ENCODE measurements at places on chromosomes 7 and 10.

GRCh38 chr10:12337453-12338372, 11.6 kb upstream of the CAMK1D start:
- no peak for DNase-seq

DNA sequence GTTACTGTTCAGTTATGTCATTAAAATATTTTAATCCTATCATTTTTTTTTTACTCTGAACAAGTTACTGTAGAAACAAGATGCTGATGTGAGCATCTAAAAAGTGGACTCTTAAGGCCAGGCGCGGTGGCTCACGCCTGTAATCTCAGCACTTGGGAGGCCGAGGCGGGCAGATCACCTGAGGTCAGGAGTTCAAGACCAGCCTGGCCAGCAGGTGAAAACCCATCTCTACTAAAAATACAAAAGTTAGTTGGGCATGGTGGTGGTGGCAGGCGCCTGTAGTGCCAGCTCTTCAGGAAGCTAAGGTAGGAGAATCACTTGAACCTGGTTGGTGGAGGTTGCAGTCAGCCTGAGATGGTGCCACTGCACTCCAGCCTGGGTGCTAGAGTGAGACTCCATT, 2.9 kb downstream of the WAC start:
- no peak for DNase-seq

DNA sequence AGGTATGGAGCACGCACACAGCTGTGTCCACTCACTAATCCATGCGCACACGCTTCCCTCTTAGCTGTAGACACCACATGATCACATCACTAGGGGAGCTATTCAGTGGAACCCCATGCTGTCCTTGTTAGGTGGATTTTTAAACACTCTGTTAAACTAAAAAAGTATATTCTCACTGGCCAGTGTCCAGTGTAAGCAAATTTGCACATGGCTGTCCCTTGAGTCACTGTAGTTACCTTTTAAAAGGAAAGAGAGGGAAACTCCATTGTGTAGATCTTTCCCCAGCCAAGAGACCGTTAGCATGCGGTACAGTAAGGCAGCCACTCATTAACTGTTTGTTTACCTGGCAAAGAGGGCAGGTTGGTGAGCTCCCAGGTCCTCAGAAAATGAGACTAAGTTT, 81.6 kb upstream of the INSYN2A start:
- DNase-seq: no peak

- DNase-seq: no peak
These were observed 651.6 kb upstream of the IGFBP3 start for GRCh38 chr7:46572691-46573090.

GRCh38 chr10:113069595-113069994, 119.5 kb downstream of the TCF7L2 start:
- DNase-seq: no peak

- DNase-seq: no peak
These were observed 131.0 kb upstream of the AOAH start for GRCh38 chr7:36855330-36855729.

GRCh38 chr7:149175150-149175549, 20.2 kb upstream of the ZNF282 start:
- DNase-seq: no peak

DNA sequence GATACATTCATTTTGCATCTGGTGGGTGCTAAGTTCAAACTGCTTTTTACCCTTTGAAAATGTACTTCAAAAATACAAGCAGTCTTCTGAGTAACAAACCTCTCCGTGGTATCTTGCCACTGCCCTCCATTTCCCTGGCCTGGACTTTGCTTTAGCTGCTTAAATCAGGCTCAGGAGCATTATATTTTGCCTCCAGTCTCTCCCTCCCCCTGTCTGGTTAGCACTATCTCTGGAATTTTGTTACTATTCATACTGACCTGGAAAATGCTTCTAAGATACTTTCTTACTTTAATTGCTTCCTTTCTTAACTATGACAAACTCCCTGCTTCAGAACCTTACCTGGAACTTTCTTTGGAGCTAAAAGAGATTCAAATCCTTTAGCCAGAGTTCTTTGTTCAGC, 369.8 kb downstream of the GFRA1 start:
- no peak for DNase-seq

DNA sequence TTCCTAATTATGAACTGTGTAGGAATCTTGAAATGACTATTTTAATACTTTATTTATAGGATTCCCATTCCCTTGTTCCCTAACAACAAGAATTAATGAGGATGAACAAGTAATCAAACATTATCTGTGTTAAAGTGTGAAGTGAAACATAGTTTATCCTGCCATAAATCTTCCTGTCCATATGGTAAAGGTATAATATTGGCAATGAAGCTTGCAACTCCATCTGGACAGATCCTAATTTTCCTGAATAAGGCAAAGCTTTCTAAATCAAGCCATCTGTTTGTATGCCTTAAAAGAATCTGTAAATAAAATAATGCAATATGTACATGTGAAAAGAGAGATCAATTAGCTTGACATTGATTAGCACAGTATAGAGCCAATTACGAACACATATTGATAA, 529.0 kb downstream of the ANKRD7 start:
- DNase-seq: no peak

GRCh38 chr10:72030762-72031543, 57.4 kb downstream of the SPOCK2 start:
- peak; percentile 78 for DNase-seq

DNA sequence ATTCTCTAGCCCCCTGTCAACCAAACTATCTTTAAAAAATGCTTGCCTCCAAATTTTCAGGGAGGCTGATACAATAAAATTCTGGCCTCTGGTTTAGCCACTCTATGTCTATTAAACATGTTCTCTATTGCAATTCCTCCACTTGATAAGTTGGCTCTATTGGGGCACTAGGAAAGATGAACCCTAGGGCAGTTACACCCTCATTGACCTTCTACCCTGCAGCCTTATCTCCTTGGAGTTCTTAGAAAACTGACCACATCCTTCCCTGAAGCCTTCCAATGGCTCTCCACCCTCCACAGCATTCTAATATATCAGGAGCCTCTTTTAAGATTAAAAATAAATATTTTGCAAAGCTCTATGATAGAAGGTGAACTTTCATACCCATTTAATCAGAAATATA, 30.6 kb downstream of the SVOPL start:
- DNase-seq: no peak

- DNase-seq: no peak
These were observed 69.7 kb downstream of the MRC1 start for GRCh38 chr10:17878896-17879295.

DNA sequence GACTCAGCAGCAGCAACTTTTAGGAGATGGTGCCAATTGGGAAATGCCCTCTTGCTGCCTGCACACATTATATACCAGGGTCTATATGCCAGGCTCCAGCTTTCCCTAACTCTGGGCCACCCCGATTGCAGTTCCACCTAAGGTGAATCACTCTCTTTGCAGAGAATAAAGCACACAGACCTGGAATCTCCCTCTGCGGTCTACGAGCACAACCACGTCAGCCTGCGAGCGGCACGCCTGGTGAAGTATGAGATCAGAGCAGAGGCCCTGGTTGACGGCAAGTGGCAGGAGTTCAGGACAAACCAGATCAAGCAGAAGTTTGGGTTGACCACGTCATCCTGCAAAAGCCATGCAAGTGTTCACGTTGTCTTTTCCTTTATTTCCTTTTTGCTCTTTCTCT, 38.2 kb upstream of the PLEKHA1 start:
- no peak for DNase-seq

GRCh38 chr10:69459893-69460575, 8.8 kb downstream of the TSPAN15 start:
- DNase-seq: no peak

DNA sequence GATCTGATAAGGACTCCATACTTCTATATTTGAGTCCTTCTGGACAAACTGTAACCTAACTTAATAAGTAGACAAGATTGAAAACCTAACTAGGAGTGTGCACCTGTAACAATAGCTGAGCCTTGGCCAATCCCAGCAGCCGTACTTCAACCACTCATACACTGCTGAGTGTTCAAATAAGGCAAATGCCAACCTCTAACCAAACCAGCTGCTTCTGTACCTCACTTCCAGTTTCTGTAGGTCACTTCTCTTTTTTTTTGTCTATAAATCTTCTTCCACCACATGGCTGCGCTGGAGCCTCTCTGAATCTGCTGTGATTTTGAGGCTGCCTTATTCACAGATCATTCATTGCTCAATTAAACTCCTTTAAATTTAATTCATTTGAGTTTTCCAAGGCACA, 753.2 kb downstream of the DNAJB9 start:
- DNase-seq: no peak

GRCh38 chr10:27692663-27693062, 53.0 kb downstream of the MKX start:
- DNase-seq: no peak

DNA sequence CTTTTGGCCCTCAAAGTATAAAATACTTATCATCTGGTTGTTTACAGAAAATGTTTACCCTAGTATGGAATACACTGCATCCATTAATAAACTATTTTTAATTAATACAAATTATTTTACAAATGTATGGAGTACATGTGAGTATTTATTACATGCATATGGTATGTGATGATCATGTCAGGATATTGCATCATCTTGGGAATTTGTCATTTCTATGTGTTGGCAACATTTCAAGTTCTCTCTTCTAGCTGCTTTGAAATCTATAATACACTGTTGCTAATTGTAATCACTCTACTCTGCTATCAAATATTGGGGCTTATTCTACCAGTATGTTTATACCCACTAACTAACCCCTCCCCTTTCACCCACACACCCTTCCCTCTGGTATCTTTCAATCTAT, 103.9 kb upstream of the THSD7A start:
- DNase-seq: no peak

GRCh38 chr7:43531700-43532099, 51.2 kb upstream of the STK17A start:
- DNase-seq: no peak

- no peak for DNase-seq
These were observed 141.8 kb downstream of the POLR1F start for GRCh38 chr7:19567011-19567410.

DNA sequence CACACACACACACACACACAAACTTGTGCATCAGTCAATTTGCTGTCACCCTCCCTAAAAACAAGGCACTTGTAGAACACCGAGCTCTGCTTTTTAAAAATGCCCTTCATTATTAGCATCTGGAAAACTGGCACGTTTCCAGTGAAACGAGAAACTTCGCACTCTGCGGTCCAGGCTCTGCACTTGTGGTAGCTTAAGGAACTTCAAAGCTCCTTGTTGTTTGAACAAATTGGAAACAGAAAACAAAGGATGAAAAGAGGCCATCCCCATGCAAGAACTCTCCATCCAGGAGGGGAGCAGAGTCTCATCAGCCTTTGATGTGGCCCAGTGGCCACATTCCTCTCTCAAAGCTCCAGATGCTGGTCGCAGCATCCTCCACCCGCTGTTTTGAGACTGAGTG, 105.1 kb downstream of the C10orf90 start:
- no peak for DNase-seq

DNA sequence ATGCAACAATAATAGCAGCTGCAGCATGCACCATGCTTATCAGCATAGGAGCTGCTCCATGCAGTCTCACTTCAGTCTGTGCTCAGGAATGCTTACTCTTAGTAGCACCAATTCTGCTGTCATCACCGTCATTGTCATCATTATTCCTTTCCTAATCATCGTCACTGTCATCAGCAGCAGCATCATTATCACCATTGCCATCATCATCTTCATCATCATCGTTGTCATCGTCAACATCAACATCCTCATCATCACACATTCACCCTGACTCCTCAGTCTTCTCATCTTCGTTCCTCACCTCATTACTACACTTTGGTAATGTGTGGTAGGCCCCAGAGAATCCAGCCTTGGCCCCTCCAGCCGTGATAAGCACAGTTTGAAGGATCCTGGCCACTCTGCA, 545.0 kb downstream of the TNS3 start:
- DNase-seq: no peak

DNA sequence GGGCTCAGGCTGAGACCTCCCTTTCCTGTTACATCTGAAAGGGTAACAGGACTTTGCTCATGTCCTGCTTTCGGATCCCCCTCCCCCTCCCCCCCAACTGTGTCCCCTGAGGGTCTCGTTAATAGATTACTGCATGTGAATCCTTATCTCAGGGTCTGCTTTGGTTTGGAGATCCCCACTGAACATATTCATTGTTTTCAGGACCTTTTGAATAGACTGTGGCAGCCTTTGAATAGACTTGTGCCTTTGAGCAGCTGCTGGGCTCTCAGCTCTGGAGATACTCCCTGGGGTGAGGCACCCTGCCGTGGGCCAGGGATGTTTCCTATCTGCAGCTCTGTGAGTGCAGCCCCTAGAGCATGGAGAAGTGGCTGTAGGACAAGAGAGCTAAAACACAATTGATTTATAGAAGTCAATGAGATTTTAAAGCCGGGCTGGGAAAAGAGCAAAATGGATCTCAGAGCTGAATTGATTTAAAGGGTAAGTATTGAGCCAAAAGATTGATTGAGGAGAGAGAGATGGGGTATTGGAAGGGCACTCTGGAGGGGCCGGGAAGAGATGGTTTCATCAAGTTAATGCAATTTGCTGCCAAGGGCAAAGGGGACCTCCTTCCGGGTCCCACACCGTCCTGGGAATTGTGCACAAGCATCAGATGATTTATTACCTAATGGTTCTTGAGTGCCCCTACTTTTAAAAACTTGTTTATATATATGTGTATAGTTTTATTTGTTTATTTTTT, 9.9 kb downstream of the ARHGAP22 start:
- DNase-seq: no peak

GRCh38 chr7:150951521-150951920, 26.6 kb downstream of the KCNH2 start:
- DNase-seq: peak; percentile 8

DNA sequence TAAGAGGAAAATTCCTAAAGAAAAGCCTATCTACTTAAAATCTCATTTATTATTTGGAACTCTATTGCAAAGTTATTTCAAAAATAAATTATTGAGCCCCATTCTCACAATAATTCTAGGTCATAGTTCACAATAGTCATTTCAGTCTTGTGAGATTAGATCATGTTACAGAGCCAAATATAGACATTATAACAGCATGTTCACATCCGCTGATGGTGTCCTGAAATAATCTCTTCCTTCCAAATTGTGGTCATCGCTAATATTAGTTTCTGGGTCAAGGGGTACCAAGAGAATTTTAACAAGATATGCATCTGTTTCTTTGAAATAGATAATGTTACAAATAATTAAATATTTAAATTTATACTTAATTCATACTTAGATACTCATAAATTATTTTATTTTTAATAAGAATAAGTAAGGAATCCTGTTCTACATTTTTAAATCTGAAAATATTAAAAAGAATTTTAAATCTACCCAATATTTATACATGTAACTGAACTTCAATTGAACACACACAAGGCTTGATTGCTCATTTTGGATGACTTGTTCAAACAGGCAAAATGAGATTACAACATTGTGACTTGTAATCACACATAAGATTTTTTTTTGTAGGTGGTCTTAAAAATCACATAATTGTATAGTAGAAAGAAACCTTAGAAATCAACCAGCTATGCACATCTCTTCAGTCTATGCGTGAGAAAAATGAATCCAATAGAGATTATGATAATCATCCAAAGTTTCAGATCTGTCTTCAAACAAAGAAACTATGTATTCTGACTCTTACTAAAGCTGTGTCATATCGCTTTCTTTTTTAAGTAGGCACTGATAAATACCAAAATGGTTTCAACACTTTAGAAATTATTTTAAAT, 13.1 kb downstream of the GNAT3 start:
- no peak for DNase-seq
